Activated naive CD8-positive, alpha-beta T cell treated with anti-CD3 and anti-CD28 coated beads for 36 hours (primary cell): ENCODE measurements at places on chromosomes 1 and 21.

DNA sequence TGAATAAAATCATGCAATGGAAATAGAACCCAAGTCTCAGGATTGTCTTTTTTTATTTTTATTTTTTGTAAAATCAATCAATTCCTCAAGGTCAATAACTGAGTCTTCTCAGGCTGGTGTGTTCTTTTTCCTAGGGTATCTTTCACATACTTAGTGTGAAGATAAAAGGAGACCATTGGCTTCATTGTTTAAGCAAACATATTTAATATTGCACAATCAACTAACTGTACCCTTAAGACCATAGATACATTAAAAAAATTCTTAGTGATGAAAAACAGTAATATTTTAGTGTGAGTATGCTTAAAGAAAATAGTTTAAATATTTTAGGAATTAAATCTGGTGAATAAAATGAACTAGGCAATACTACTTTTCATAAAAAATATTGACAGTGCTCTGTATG, 31.4 kb downstream of the PDE4B start:
- DNase-seq = no peak

- no peak for DNase-seq
Observed at GRCh38 chr1:81654147-81654546, 146.6 kb upstream of the ADGRL2 start.

DNA sequence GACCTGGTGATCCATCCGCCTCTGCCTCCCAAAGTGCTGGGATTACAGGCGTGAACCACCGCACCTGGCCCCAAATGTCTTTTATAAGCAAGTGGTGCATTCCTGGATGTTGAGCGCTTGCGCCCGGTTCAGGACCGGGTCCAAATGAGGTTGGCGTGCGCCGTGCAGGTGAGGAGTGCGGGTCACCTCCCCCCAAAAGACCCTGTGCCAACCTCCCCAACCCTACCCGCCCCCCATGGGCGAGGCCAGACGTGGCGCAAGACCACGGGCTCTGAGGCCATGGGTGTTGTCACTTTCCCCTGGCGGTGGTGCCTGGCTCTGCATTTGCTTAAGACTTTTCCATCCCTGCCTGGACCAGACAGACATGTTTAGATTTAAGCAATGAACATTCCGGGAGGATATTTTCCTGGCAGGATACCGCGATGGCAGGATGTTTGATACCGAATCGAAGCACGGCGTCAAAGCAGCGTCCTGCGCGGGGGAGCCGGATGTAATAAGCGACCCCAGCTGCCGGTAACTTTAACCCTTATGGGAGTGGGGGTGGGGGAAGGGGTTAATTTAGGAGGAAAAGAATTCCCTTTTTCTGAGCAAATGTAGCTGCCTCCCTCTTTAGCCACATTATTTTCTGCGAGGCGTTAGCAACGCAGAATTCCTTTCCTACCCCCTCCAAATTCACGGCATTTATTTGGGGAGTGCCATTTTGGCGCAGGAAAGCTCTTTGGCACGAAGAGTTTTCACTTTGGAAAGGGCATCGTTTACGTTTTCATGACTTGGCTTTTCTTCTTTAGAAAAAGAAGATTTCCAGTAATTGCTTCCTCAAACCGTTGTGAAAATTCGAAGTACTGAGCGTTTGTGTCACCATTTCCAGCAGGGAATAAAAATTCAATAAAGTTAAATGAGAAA, 27.8 kb upstream of the RNF187 start:
- DNase-seq = peak; percentile 68

- DNase-seq = no peak
Observed at GRCh38 chr1:203181586-203182386, 4.7 kb downstream of the CHI3L1 start.

GRCh38 chr1:44302541-44302940, 52.5 kb downstream of the ERI3 start:
- no peak for DNase-seq

GRCh38 chr1:88801575-88802208, 89.7 kb downstream of the GTF2B start:
- DNase-seq = no peak

DNA sequence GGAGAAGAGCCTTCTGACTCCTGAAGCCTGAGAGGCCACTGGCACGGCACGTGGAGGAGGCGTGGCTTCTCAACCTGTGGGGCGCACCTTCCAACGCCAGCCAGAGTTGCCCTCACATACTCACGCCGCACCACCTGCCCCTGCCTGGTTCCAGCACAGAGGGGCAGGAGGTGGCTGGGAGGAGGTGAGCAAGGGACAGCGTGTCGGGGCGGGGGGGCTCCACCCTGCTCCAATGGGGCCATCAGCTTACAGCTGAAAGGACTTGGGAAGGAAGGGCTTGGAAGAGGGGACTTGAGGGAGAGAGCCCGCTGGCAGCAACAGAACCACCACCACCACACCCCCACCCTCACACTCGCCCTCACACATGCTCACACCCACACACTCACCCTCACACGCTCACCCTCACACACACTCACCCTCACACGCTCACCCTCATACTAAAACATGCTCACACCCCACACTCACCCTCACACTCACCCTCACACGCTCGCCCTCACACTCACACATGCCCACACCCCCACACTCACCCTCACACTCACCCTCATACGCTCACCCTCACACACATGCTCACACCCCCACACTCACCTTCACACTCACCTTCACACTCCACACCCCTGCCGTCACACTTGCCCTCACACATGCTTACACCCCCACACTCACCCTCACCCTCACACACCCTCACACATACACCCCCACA, 41.6 kb upstream of the EDN2 start:
- no peak for DNase-seq

GRCh38 chr21:26293141-26293946, 122.8 kb upstream of the APP start:
- no peak for DNase-seq

- peak; percentile 36 for DNase-seq
Observed at GRCh38 chr1:160623227-160623633, 23.6 kb downstream of the SLAMF1 start.

- peak; percentile 71 for DNase-seq
Observed at GRCh38 chr1:21607549-21608529, 61.3 kb downstream of the RAP1GAP start.

DNA sequence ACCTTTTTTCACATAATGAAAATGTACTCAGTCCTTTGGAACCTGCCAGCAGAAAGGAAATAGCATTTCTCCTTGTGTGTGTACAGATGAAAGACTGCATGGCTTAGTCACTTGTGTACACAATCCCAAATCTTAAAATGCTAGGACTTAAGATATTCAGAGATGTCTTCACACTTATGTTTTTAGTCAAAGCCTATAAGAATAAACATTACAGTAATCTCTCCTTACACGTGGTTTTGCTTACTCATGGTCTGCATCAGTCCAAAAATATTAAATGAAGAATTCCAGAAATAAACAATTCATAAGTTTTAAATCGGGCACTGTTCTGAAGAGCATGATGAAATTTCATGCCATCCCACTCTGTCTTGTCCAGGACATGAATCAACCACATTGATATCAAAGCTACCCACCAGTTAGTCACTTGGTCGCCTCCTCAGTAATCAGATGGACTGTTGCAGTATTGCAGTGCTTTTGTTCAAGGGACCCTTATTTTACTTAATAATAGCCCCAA, 75.7 kb upstream of the RRP15 start:
- DNase-seq = no peak

- DNase-seq = no peak
Observed at GRCh38 chr21:15401331-15401730, 328.5 kb upstream of the USP25 start.

DNA sequence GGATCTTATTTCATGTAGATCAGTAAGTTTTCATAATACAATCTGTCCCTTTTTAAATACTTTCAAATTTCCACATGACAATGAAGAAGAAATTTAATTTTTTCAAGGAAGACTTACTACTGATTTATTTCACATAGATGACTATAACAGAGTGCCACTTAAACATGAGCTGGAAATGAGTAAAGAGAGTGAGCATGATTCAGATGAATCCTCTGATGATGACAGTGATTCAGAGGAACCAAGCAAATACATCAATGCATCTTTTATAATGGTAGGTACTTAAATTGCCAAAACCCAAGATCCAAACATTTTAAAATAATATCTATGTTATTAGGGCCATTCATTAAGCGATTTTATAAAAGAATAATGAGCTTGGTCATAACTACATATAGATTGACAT, 110.4 kb downstream of the PTPRC start:
- DNase-seq = no peak

GRCh38 chr1:116159177-116159576, 48.0 kb downstream of the MAB21L3 start:
- DNase-seq = no peak

DNA sequence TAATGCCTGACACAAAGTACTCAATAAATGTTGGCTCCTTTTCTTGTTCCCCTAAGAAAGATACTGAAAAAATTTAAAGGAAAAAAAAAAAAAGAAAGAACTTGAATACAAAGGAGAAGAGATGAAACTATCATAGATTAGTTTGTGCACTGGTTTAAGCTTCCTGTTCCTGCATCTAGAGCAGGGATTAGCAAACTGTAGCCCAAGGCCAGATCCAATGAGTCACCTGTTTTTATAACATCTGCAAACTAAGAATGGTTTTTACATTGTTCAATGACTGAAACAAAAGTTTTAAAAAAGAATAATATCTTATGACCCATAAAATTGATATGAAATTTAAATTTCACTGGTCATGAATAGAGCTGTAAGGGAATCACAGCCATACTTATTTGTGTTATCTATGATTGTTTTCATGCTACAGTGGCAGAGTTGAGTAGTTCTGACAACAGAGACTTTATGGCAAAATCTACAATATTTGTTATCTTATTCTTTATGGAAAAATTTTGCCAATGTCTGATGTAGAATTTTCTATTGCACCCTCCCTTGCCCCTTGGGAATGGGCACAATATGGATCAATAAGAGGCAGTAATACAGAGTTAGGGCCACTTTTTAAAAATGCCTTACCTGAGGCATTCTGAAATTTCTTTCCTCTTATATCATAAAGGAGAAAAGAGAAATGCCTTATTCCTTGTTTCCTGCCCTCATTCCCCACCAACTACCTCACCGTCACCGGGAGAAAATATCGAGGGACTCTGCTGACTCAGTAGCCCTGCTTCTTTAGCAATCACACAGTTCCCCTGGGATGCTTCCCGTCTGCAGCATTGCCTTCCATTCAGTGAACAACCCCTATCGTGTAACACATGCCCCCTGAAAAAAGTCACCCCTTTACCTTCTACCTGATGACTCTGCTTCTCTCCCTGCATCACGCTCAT, 50.6 kb downstream of the WDR64 start:
- no peak for DNase-seq

GRCh38 chr1:230120921-230121381, 53.9 kb downstream of the GALNT2 start:
- DNase-seq = no peak

DNA sequence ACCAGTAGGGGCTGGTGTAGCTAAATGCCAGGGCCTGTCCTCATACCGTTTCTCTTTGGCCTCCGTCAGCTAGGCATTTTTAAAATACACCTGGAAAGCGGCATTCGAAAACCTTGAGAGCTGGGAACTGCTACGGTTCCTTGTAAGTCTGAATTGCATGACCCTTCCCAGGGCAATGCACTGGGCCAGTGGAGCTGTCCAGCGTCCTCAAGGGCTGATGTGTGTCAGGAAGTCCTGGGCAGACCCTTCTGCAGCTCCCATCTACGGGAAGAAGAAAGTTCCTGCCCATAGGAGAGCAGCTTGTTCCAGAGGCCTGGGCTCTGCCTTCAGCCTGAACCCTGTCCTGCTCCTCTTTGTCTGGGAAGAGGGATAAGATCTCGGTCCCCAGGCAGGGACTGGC, 34.1 kb downstream of the UBASH3A start:
- DNase-seq = no peak

DNA sequence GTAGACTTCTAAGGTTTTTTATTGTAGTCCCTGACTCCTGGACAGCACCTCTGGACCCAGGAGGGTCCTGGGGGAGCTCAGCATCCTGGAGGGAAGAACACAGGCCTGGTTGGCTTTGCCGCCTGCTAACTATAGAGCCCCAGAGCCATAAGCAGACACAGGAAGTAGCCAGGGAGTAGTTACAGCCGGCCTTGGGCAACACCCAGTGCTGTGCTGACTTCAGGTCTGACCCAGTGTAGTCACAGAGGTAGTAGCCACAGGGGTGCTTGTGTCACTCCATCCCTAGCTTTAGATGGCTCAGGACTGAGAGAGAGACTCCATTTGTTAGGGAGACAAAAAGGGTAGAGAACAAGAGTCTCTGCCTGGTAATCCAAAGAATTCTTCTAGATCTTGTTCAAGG, 21.9 kb downstream of the MCOLN2 start:
- no peak for DNase-seq

DNA sequence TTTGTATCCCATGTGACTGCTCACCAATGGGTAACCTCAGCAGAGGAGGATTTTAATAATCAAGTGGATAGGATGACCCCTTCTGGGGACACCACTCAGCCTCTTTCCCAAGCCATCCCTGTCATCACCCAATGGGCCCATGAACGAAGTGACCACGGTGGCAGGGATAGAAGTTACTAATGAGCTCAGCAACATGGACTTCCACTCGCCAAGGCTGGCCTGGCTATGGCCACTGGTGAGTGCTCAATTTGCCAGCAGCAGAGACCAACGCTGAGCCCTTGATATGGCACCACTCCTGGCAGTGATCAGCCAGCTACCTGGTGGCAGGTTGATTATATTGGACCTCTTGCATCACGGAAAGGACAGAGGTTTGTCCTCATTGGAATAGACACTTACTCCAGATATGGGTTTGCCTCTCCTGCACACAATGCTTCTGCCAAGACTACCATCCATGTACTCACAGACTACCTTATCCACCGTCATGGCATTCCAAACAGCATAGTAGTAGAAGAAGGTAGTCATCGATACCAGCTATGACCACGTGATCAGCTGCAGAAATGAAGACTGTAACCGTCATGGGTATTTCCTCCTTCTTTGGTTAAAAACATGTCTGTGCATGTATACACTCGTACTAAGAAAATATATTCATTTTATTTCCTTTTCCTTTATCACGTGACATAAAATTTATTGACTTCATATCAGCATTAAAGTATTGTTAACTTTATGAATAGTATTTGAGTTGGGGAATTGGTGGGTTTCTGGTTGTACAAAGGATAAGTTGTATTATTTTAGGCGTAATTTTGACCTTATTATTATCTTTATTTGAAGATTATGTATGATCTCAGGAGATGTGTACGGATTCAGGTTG, 562.6 kb downstream of the PTPRU start:
- no peak for DNase-seq

DNA sequence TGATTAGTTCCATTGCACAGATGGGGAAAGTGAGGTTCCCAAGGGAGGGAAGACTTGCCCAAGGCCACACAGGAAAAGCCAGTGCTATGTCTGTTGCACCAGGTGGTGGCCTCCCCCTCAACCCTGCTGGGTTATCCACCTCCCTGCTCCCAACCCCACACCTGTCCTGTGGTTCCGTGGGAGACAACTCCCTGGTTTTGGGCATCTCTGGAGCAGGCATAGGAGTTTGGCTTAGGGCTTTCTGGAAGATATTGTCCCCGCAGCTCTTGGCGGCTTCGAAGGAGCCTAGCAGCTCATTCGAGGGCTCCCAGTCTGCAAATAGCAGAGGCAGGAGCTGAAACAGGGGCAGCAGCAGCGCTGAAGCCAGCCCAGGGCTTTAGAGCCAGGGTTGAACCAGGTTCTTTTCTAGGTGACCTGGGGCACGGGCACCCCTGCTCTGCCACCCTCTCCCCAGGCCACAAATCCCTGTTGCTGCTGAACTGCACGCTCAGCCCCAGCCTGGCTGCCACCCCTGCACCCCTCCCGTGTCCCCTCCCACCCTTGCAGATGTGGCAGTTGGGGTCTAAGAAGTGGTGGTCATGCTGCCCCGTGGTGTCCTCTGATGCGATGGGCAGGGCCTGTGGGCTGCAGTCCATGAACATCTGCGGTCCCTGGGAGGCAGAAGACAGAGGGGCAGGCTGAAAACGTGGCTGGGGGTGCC, 22.1 kb downstream of the SPOCD1 start:
- no peak for DNase-seq
